MM.1S (cell line): ENCODE measurements at places on chromosomes 5 and 9.

- DNase-seq: no peak
These were observed 56.5 kb downstream of the SIL1 start for GRCh38 chr5:139141446-139142204.

GRCh38 chr9:29160763-29161353 lies 1587.6 kb upstream of the C9orf72 start:
- no peak for DNase-seq

- DNase-seq: no peak
These were observed 107.8 kb upstream of the FAM120A start for GRCh38 chr9:93343663-93344062.

- DNase-seq: no peak
These were observed 6.6 kb upstream of the NRG2 start for GRCh38 chr5:140049713-140050112.

GRCh38 chr5:168327994-168328393 lies 36.5 kb downstream of the WWC1 start:
- no peak for DNase-seq

- DNase-seq: no peak
These were observed 77.7 kb downstream of the PLCXD3 start for GRCh38 chr5:41432481-41433253.

- no peak for DNase-seq
These were observed 612.5 kb downstream of the PRELID2 start for GRCh38 chr5:145222622-145223021.

- DNase-seq: peak; percentile 12
These were observed 6.6 kb downstream of the GALNT10 start for GRCh38 chr5:154196955-154197652.

DNA sequence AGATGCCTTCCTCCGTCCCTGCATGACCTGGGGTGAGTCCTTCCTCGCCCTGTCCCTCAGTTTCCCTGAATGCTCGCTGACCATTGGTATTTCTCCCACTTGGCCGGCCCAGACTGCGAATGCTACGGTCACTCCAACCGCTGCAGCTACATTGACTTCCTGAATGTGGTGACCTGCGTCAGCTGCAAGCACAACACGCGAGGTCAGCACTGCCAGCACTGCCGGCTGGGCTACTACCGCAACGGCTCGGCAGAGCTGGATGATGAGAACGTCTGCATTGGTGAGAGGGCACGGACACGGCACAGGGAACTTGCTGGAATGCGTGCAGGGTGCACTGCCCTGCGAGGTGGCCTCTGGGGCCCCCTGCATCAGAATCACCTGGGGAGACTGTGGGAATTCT lies 77.1 kb downstream of the NTNG2 start:
- no peak for DNase-seq

GRCh38 chr5:112762113-112762810 lies 24.6 kb downstream of the APC start:
- no peak for DNase-seq

- DNase-seq: peak; percentile 21
These were observed 995.8 kb upstream of the CDH6 start for GRCh38 chr5:30197662-30198061.

DNA sequence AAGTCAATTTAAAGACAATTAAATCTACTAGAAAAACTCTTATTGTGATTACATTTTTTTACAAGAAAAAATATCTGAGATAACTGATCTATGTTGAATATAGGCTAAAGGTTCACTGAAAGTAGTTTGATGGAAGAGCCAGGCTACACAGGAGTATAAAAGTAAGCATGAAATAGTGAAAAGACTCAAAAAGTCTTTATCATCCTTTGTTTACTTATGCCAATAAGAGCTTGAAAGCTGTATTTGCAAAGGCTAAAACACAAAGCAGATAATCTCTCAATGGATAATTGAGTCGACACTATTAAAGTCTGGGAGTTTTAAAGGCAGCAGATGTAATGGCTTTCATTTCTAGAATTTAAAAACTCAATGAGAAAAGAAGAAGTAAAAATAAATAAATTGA lies 42.0 kb downstream of the SSBP2 start:
- no peak for DNase-seq

GRCh38 chr9:73165911-73166310 lies 14.2 kb downstream of the ANXA1 start:
- no peak for DNase-seq

GRCh38 chr9:135985889-135986288 lies 24.7 kb upstream of the UBAC1 start:
- no peak for DNase-seq

DNA sequence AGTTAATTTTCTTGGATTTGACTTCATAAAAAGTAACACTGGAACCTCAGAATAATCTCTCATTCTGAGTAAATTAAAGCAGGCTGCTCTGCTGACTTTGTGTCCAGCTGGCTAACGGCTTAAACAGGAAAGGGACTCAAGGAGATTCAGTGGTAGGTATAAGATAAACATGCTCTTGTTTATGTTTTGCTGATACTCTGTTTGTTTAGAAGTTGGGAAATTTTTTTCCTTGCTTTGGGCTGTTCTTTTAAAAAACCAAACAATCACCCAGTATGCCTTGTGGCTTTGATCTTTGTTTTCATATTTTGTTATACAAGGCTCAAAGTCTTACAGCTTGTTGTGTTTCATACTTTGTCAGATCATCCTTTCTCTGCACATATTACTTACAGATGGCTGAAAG lies 237.6 kb upstream of the RIOK2 start:
- no peak for DNase-seq

- DNase-seq: no peak
These were observed 429.0 kb downstream of the ZNF608 start for GRCh38 chr5:124317451-124317850.

- DNase-seq: no peak
These were observed 40.4 kb downstream of the MCTP1 start for GRCh38 chr5:95244479-95244878.

DNA sequence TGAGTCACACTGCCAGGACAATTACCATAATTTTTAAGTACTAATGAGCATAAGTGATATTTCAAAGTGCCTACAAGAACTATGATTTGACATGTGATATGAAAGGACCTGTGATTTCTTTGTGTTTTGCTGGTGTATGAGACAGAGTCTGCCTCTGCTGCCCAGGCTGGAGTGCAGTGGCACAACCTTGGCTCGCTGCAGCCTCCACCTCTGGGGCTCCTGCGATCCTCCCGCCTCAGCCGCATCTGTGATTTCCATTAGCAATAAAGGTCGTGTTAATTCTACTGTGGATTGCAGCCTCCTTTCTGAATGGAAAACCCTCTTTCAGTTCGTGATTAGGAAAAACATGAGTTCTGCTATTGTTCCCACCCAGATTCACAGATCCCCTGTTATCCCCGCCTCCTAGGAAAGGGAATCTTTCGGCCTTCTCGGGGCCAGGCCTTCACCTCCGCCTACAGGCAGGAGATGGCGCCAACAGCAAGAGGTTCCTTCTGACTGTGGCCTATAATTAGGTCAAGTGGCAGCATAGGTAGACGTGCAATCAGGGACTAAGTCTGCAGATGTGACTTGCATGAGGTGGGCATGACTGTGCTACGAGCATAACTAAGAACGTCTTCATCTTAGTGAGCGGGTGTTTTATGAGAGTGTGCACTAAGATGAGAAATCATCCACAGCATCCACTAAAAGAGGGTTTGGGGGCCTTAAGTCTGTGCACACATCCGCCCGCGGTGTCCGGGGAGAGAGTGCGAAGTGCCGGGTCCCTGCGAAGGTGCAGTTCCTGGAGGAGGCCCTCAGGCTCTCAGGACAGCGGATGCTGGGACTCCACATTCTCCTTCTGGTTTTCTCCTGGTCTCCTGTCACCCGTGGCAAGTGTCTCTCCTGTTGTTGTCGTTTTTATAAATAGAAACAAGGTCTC lies 23.1 kb downstream of the TRIM7 start:
- peak; percentile 82 for DNase-seq

GRCh38 chr9:134396825-134397224 lies 70.6 kb downstream of the RXRA start:
- no peak for DNase-seq

DNA sequence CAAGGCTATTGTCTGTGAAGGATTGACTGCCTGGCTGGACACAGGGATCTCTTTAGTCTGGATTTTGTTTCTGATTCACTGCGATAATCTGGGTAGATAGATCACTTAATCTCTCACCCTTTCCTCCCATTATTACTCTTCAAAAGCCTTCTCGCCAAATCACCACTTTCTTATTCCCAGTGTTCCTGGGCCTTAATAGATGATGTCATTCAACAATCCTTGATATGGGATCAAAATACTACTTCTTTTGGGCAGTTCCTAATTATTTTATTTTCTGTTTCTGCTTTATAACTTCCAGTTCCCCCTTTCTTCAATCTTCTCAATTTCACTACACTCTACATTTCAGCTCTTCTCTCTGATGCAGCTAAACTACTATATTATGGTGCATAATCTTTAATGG lies 6.8 kb upstream of the CRHBP start:
- no peak for DNase-seq

GRCh38 chr5:371811-372555 lies 50.5 kb downstream of the AHRR start:
- no peak for DNase-seq

- DNase-seq: no peak
These were observed 74.4 kb downstream of the SLC28A3 start for GRCh38 chr9:84266087-84266561.

- no peak for DNase-seq
These were observed 53.0 kb upstream of the CNTLN start for GRCh38 chr9:17081814-17082213.

- DNase-seq: no peak
These were observed 477.1 kb downstream of the SPOCK1 start for GRCh38 chr5:137022043-137022442.

- DNase-seq: no peak
These were observed 151.7 kb upstream of the MOCS2 start for GRCh38 chr5:53261245-53261644.

GRCh38 chr9:130214776-130215340 lies 42.7 kb downstream of the NCS1 start:
- DNase-seq: no peak

- DNase-seq: no peak
These were observed 81.1 kb downstream of the BOD1 start for GRCh38 chr5:173535166-173535975.

DNA sequence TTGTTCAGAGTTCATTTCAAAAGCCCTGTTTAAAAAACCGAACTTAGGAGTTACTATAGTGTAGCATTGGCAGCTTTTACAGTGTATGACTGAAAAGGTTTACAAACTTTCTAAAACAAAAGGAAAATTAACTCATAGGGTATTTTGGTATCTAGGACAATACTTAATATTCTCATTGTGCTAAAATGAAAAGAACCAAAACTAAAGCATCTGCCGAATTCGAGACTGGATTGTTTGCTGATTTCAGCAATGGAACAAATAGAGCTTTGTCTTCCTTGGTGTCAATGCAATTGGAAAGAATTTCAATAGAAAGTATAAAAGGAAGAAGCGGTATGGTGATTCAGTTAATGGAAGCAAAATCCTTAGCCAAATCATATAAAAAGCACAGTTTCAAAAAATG lies 254.1 kb downstream of the SLF1 start:
- no peak for DNase-seq

- no peak for DNase-seq
These were observed 104.5 kb upstream of the NUDT12 start for GRCh38 chr5:103667068-103667467.

DNA sequence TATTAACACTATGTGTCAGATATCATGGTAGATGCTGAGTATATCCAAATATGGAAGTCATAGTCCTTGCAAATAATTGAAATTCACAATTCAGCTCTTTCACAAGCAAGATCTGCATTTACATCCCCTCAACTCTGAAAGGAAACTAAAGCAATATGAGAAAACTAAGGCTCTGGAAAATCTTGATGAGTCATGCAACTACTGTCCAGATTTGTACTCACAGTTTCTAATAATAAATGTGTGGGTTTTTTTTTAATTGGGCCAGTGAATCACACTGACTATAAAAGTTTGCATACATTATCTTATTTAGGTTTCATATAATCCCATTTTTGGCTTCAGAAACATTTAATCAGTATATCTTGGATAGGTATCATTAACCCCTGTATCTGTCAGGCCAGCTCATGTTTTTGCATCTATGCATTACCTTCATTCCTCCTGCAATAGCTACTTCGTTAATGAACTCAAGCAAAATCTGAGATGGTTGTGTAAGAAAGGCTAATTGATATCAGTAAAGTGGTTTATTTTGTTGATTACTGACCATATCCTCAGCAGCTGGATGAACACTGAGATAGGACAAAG lies 58.7 kb upstream of the PRR16 start:
- peak; percentile 45 for DNase-seq

DNA sequence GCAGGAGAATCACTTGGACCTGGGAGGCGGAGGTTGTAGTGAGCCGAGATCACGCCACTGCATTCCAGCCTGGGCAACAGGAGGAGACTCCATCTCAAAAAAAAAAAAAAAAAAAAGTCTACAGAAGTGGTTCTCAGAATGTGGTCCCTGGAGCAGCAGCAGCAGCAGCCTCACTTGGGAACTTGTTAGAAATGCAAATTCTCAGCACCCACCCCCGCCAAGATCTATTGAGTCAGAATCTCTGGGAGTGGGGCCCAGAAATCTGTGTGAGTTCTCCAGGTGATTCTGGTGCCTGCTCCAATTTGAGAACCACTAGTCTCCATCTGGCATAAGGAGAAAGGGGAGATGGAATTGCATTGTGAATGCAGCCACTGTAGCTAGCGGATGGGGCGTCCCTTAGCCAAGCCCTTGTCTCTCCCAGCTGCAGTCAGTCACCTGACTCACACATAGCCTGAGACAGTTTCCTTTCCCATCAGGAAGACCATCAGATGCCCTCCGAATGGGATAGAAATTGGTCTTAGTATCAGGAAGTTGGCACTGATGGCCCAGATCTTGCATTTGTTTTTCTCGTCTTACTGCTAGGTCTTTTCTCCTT lies 12.2 kb upstream of the PTCH1 start:
- DNase-seq: no peak

- DNase-seq: no peak
These were observed 38.8 kb upstream of the ANXA2R start for GRCh38 chr5:43078956-43079355.

DNA sequence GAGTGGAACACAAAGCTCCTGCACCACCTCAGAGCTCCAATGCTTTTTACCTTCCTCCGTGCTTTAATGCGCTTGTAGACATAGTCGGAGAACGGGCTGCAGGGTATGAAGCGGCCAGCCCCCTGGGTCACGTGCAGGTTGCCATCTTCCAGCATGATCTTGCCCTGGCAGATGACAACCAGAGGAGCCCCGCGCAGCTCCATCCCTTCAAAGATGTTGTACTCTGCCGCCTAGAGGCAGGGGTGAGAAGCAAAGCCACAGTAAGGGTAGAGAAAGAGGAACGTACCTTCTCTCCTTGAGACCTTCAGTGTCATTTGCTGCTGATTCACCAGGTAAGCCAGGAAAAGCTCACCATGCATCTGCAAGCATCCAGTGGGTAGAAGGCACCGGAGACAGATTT lies 112.3 kb downstream of the DPYSL3 start:
- DNase-seq: no peak
